ENCODE measurements at places on chromosomes 12 and 14. TPM values are rescaled to one million over a fixed set of nuclear protein-coding genes. Genes with fewer than 3 reads are reported as not detected.

- H3K4me3 ChIP-seq = no peak overlapping the region
- no peaks in the 10 kb centered on the region for H3K4me1 ChIP-seq
- no peak overlapping the region for H3K27ac ChIP-seq
- H3K27me3 ChIP-seq = peaks cover 8% of the 10 kb centered on the region
- no peak for DNase-seq
- no peaks in the 10 kb centered on the region for H3K36me3 ChIP-seq
Measured at GRCh38 chr14:95850429-95850828, 26.2 kb upstream of the TUNAR start.

DNA sequence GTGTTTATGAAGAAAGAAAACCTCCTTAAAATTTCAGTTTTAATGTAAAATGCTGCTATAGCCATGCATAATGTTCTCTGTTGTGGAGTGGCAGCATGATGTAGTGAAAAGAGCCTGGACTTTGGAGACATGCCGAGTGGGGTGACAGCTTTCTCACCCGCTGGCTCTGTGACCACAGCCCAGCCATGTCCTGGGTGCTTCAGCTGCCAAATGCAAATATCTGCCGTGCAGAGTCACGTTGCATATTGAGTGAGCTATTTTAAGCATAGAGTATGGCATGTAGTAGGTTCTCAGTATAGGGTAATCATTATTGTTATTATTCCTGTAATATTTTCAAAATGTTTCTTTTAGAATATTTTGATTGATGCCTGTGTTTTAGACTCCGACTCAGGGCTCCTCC is 15.5 kb upstream of the TCTN2 start:
- no peak for DNase-seq
- no peaks in the 10 kb centered on the region for H3K27me3 ChIP-seq
- H3K36me3 ChIP-seq = no peaks in the 10 kb centered on the region

DNA sequence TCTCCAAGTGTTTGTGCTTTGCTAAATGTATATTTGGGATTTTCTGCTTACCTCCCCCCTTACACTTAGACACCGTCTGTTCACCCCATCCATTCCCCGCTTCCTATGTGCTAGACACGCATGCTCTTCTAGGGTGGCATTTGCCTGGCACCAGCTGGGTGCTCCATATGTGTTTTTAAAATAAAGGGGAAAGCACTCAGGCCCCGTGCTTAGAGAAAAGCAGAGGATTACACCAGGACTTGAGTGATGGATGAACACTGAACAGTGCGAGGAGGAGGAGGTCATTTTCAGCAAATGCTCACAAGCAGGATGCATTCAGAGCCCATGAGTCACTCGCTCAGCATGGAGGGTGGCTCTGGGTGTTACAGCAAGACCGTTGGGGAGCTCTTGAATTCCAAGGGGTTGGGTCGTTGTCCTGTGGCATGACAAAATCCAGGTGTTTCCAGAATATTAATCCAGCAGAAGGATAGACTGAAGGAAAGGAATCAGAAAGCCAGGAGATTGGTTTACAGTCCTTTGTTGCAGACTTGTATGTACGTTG is 2.9 kb upstream of the BDKRB1 start:
- H3K4me3 ChIP-seq = no peak overlapping the region
- H3K4me1 ChIP-seq = peaks cover 13% of the 10 kb centered on the region
- no peaks in the 10 kb centered on the region for H3K27me3 ChIP-seq
- H3K27ac ChIP-seq = peak overlapping the region; percentile 84
- H3K36me3 ChIP-seq = no peaks in the 10 kb centered on the region

GRCh38 chr14:22976620-22977433 is 5.5 kb downstream of the AJUBA start:
- no peaks in the 10 kb centered on the region for H3K36me3 ChIP-seq
- peaks cover 40% of the 10 kb centered on the region for H3K4me1 ChIP-seq
- H3K4me3 ChIP-seq = no peak overlapping the region
- H3K27me3 ChIP-seq = no peaks in the 10 kb centered on the region
- H3K27ac ChIP-seq = peak overlapping the region; percentile 98

DNA sequence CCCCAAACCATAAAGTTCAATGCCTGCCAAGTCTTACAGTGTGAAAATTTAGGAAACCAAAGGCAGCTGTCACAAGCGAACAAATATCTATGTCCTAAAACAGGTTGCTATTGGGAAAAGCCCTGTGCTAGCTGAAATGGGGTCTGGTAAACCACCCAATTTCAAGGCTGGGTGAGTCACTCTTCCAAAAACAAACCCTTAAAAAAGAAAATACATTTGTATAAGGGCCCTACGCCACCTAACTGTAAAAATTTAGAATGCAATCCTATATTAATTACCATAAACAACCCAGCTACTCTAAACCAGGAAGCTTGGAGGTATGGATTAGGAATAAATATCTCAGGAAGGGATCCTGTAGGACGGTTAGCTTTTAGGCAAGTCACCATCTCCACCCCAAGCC is 32.1 kb downstream of the PRMT8 start:
- H3K27ac ChIP-seq = no peak overlapping the region
- DNase-seq = no peak
- no peaks in the 10 kb centered on the region for H3K36me3 ChIP-seq
- H3K4me3 ChIP-seq = no peak overlapping the region
- H3K27me3 ChIP-seq = no peaks in the 10 kb centered on the region

DNA sequence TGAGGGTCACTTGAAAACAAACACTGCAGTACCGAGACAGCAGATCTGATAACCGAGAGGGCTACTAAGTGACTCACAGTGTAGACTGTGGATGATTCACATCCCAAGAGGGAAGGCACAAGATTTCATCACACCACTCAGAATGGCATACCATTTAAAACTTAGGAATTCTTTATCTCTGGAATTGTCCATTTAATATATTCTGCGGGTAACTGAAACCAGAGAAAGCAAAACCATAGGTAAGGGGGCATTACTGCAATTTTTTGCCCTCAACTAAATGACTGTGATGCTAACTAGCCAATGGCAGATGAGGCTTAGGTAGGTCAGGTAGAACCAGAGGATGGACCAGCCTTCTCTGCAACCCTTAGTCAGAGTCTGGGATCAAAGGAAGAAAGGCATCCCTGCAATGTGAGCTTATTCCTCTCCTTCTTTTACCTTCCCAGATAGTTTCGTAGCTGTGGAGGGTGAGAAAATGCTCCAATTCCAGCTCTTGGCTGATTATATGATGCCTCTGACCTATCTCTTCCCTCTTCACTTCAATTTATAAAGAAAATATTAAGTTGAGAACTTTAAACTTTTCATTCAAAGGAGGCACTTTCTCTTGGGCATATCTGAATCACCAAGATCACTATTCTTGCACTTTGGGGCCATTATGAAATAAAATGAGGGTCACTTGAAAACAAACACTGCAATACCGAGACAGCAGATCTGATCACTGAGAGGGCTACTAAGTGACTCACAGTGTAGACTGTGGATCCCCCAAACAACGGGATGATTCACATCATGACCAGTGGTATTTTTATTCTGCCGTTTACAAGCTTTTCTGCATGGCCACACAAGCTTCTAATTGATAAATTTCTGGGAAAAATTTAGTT is 6.8 kb downstream of the ART4 start:
- H3K27me3 ChIP-seq = no peaks in the 10 kb centered on the region
- DNase-seq = peak; percentile 68
- H3K36me3 ChIP-seq = no peaks in the 10 kb centered on the region

GRCh38 chr12:14261096-14261495 is 104.4 kb upstream of the ATF7IP start:
- H3K27me3 ChIP-seq = no peaks in the 10 kb centered on the region
- peaks cover 32% of the 10 kb centered on the region for H3K4me1 ChIP-seq
- no peak for DNase-seq
- H3K4me3 ChIP-seq = no peak overlapping the region

GRCh38 chr14:103716091-103716801 is 636 bp downstream of the ZFYVE21 start:
- no peaks in the 10 kb centered on the region for H3K36me3 ChIP-seq
- DNase-seq = peak; percentile 64
- peaks cover 16% of the 10 kb centered on the region for H3K4me1 ChIP-seq
- peak overlapping the region; percentile 69 for H3K27ac ChIP-seq
- no peaks in the 10 kb centered on the region for H3K27me3 ChIP-seq

The RFX4 gene
- not detected for polyA plus RNA-seq

The ZDHHC22 gene
- not detected for polyA plus RNA-seq

The SERPINA10 gene
- polyA plus RNA-seq = 4.5 TPM

Data from hepatocyte (in vitro differentiated cells).